Activated B cell treated with CpG ODN at 0.5 μM for 24 hours (primary cell): ENCODE measurements at places on chromosomes 12 and 14.

DNA sequence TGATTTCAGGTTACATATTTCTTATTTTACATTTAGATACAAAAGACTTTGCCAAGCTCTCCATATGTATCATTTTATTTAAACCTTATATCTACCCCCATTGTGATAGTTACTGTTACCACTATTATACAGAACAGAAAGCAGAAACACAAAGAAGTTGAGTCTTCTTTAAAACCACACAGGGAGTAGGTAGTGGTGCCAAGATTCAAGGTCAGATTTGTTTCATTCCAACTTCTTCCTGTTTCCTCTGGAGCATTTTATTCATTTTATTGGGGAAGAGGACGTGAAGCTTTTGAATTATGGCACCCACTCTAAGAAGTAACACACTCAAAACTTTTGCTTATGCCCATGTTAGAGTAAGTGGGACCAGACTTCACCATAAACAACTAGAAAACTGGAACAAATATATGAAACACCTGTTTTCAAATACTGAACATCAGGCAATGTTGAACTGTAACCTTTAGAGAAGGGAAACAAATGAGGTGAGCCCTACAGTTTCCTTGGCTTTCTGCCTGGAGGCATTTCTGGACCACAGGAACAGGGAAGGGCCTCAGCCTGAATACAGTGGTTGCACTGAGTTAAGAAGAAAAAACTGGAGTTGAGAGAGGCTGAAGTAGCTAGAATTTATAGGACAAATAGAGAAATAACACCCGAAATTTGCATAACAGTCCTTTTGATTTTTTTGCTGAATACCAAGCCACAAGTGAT, 160.4 kb upstream of the SSTR1 start:
- DNase-seq = no peak

GRCh38 chr12:87820524-87821202, 208.5 kb downstream of the C12orf50 start:
- no peak for DNase-seq

- no peak for DNase-seq
Observed at GRCh38 chr12:13383379-13383778, 186.9 kb downstream of the EMP1 start.

- no peak for DNase-seq
Observed at GRCh38 chr14:24960816-24961215, 89.1 kb downstream of the STXBP6 start.

DNA sequence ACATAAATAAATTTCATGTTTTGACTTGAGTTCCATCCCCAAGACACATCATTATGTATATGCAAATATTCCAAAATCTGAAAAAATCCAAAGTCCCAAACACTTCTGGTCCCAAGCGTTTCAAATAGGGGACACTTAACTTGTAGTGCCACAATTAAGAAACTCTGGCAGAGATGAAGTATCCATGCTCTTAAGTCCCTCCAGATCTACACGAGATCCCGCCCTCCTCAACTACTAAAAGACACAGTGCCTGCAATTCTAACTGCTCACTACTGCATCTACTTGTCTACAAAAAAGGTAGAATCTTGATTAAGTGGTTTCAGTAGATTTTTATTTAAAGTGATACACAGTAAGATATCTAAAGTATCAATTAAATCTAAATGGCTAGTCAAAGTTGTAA, 97.0 kb downstream of the MED13L start:
- no peak for DNase-seq

DNA sequence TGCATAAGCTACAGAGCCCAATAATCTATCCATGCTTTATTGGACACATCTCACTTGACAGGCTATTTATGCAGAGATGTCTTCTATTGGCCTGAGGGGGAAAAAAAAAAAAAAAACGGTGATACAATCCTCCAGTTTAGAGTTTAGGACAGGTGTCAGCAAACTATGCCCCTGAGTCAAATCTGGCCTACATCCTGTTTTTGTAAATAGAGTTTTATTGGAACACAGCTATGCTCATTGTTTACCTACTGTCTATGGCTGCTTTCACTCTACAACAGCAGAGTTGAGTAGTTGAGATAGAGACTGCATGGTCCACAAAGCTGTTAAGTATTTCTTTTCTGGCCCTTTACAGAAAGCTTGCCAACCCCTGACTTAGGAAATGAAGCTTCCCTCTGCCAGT, 403.1 kb downstream of the C12orf75 start:
- DNase-seq = no peak

DNA sequence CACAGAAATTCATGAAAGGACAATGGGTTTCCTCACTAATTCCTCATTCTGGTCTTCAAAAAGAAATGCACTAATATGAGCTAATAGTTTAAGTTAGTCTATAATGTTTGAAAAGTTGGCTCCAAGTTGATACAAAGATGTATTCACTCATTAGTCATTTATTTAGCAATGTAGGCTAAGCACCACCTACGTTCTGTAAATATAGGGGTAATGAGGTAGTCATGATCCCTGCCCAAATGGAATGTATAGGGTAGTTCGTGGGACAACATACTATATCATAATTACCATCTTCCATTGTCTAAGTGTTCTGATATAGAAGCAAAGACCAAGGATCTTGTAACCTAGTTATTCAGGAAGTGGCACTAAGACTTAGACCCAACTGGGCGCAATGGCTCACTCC, 86.5 kb downstream of the DIO2 start:
- no peak for DNase-seq

DNA sequence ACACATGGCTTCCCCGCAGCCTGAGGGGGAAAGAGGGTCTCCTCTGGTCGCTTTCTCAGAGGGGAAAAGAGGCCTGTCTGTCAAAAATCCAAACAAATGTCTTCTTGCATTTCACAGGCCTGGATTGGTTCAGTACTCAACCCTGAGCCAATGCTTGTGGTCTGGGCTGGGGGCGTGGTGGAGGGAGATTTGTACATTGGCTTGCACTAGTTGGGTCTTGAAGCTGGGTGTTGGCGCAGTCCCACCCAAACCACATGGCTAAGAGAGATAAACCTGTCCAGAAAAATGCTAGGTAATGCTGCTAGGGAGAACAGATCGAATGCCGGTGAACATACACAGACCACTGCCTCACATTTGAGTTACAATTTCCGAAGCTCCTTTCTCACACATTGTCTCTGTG, 461.6 kb downstream of the MED13L start:
- no peak for DNase-seq

GRCh38 chr12:7096006-7096932, 4.0 kb upstream of the C1R start:
- no peak for DNase-seq

- DNase-seq = no peak
Observed at GRCh38 chr12:29228474-29229157, 79.5 kb downstream of the FAR2 start.

- no peak for DNase-seq
Observed at GRCh38 chr14:38316922-38317321, 61.0 kb upstream of the CLEC14A start.

DNA sequence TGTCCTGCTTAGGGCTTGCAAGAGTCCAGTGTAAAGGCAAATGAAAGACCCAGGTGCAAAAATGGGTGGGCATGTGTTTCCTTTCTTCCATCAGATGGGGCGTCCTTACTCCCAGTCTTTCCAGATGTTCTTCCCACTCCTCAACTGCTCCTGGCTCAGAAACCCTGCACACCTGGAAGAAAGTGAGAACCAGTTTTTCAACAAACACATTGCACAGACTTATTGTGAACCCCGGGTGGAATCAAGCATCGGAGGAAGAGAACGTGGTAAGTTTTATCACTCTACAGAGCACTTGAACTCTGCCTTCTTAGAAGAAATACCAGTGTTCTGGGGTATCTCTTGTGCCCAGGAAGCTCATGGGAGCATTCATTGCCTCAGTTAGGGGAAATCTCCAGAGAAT, 93.3 kb downstream of the TMX1 start:
- DNase-seq = no peak

DNA sequence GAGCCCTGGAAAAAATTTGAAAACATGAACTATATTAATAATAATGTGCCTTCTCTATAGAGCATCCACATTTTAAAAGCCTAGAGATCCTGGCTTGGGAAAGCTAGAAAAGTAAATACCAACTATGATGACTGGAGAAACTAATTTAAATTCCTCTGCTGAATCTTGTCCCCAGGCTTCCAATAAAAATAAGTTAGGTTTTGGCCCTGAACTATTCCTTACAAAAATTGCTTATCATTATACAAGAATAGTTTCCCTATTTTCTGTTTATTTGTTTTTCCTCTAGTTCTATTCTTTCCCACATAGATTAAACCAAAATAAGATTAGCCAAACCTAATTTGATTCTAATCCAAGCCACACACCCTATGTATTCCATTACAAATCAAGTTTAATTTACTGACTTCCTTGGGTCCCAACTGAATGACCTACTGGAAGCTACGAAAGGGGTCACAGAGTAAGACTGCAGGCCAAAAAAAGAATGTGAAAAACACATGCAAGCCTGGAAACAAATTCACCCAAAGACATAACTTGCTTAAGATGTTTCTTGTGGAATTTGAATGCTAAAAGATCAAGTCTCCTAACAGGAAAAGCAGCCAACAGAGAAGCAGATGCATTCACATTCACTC, 133.0 kb downstream of the PAWR start:
- DNase-seq = no peak

DNA sequence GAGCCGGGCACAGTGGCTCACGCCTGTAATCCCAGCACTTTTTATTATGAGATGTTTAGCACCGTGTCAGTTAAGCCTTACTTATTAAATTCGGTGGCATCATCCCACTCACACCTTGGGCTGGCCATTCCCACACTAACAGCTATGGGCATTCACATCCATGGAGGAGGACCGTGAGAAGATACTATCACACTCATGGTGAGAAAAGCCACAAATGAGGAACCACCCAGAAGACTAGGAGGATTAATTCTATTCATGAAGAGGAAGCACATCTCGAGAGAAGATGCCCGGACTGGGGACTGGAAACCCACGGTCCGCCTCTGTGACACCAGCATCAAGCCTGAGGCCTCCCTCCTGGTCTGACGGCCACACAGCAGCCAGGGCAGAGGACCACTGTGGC, 4.9 kb downstream of the CDC42BPB start:
- no peak for DNase-seq

DNA sequence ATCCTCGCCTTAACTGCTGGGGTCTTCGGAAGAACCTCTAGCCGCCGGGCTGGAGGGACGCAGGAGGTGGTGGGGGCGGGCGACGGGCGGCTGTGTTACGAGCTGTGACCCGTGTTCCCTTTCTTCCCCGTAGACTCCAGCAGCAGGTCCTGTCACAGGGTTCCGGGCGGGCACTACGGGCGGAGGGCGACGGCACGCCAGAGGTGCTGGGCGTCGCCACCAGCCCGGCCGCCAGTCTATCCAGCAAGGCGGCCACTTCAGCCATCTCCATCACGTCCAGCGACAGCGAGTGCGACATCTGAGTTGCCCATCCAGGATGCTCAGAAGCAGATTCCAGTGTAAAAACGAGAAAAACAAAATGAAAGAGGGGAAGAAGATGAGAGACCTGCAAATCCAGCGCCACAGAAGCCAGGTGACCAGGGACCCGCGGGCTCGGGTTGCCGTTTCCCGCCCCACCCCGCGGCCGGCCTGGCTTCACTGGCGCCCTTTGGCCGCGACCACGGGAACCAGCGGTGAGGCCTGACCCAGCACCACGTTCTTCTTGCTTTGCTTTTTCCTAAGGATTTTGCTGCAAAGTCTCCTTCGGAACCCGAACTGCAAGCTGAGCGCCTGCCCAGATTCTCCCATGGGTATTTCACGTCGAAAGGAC, 2.1 kb downstream of the SIX6 start:
- DNase-seq = no peak

DNA sequence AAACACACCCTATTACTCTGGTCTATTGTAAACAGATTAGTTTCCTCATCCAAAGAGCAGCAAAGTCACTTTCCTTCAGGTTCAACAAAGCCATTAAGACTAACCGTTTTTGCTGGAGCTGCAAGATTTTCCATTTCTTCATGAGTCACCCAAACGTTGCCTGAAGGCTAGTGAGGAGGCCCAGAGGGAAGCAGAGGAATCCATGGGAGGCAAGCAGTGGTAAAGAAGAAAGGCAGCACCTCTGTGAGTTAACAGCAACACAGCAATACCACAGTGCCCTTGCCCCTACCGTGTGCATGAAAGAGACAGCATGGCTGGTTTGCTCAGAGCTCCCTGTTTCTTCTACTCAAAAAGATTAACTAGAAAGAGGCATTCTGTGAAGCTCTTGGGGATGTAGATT, 206.3 kb downstream of the ACSS3 start:
- no peak for DNase-seq

DNA sequence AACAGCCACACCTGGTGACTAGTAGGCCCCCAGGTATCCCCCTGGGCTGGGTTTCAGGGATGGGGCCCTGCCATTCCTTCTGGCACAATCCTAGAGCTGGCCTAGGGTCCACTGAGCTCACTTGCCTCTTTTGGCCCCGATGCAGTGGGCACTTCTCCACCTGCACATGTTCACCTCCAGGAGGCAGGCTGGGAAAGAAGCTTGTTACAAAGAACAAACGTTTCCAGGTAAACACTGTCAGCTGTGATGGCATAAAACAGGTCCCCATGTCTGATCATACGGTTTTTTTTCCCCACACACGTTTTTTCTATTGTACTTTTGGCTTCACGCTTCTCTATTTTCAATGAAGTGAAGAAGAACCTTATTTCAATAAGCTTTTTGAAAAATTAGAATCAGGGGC, 15.8 kb upstream of the HVCN1 start:
- no peak for DNase-seq
